ENCODE measurements at places on chromosomes 2 and 18.

DNA sequence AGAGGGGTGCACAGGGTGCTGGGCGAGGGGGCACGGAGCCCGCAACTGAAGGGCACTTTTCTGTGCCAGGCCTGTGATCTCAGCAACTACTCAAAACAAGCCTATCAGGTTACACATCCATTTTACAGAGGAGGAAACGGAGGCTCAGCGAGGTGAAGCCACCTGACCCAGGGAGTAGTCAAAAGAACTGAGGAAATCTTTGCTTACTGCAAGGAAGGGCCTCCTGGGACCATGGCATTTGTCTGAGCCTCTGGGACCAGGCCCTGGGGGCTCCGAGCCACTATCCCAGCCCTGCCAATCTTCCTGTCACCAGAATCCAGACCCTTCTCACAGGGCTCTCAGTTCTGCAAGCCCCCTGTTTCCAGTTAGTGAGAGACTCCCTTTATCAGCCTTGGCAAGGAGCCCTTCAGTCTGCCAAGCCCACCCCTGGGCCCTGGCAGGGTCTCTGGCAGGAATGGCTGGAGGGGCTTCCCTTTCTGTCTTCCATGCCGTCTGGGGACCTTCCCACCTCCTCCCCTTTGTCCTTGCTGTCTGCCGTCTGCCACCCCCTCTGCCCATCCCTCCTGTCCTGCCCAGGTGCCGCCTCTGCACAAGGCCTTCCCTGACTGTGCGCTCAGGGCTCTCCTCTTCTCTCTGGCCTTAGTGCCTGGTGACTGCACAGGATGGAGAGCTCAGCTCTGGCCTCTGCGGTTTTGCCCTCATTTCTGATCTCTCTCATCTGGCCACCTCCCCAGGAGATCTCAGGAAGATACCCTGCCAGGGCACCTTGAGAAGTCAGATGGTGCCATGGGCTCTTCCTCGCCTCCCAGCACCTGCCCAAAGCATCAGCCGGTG, 194.7 kb upstream of the GLI2 start:
- no peak for DNase-seq

DNA sequence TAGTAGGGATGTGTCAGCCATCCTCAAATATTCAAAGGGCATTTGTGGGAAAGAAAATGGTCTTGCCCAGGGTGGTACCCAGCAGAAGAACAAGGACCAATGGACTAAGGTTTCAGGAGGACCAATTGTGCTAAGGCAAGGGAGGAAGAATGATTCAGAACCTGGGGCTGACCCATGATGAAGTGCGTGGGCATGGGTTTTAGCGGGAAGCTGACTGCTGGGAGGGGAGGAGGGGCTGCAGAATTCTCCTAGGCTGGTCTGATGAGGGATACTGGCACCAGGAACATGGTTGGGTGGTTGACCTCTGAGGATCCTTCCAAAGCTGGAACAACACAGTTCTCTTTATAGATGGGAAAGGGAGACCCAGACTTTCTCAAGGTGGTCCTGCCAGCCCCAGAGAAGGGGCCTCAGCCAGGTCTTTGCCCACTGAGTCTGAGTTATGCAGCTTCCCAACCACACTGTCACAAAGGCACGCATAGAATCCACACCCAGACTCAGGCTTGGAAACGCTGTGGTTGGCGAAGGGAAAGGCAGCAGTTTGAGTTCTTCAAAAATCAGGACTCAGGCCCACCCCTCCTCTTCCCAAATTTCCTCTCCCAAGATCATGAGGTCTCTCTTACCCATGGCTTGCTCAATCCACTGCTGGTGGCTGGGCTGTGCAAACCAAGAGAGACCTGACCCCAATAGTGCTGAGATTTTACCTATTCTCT, 37.3 kb downstream of the MARCO start:
- no peak for DNase-seq

DNA sequence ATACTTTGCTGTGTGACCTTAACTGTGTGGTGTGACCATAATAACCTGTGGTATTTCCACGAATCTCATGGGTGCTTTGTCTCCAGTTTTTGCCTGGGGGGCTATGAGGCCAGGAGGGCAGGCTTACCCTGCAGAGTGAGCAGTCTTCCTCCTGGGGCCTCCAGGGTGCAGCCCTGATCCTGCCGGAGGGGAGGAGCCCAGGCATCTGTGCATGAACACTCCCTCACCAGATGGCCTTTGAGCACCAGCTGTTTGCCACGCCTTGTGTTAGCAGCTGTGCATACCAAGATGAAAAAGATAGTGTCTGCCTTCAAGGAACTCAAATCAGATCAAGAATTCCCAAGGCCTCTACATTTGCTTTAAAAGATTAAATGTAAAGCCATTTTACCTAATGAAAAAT, 75.0 kb upstream of the RBM44 start:
- no peak for DNase-seq

GRCh38 chr18:74994502-74995418, 214.2 kb downstream of the PTGR3 start:
- no peak for DNase-seq

DNA sequence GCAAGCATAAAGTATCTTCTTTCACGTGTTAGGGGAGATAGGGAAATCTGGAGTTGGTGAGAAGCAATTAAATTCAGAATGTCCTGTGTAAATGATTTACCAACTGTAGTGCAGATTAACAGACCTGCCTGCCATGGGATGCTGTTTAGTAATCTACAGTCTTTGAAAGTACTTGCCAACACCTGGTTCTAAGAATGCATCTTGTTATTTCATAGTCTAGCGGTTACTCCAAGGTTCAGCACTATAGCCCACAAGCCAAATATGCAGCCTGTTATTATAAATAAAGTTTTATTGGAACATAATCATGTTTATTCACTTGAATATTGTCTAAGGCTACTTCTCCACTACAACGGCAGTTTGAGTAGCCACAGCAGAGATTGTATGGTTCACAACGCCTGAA, 100.8 kb downstream of the OSBPL6 start:
- no peak for DNase-seq

DNA sequence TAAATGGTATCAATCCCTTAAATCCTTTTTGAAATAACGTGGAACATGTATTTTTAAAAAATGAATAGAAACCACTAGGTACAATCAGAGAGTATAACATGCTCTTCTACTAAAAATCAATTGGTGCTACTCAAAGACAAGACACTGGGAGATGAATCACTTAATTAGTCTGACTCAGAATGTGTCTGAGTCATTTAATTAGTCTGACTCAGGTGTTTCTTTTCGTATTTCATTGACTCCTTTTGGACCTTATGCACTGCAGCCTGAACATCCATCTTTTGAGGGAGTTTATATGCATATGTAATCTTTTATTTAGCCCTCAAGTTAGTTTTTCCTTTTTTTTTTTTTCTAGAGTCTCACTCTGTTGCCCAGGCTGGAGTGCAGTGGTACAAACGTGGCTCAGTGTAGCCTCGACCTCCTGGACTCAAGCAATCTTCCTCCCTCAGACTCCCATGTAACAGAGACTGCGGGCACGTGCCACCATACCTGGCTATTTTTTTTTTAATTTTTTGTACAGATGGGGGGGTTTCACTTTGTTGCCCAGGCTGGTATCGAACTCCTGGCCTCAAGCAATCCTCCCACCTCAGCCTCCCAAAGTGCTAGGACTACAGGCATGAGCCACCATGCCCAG, 26.5 kb downstream of the PPP4R3B start:
- DNase-seq, result no peak

GRCh38 chr2:10235909-10236550, 66.7 kb upstream of the HPCAL1 start:
- no peak for DNase-seq

GRCh38 chr2:48272199-48272598, 257.8 kb upstream of the STON1 start:
- DNase-seq, result no peak

DNA sequence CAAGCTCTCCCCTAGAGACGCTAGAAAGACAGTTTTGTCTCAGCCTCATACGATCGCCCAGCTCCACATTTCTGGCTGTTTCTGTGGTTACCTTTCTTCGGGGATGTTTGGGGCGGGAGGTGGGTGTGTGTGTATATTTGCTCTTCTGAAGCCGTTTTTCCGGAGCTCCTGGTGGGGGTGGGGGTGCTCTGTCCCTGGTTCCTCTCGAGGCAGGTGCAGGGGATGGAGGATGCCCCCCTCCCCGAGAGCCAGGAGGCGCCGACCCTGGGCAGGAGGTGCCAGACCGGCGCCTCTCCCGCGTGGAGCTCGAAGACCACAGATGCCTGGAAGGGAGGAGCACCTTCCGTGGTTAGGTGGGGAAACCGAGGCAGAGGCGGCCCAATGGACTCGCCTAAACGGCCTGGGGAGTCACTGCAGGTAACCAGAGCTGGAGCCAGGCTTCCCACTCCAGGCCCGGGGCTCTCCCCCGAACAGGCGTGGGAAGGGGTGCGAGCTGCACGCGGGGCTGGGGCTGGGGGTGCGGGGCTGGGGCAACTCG, 694 bp upstream of the HPCAL1 start:
- no peak for DNase-seq

GRCh38 chr2:85769983-85770362, 16.2 kb downstream of the ATOH8 start:
- no peak for DNase-seq

DNA sequence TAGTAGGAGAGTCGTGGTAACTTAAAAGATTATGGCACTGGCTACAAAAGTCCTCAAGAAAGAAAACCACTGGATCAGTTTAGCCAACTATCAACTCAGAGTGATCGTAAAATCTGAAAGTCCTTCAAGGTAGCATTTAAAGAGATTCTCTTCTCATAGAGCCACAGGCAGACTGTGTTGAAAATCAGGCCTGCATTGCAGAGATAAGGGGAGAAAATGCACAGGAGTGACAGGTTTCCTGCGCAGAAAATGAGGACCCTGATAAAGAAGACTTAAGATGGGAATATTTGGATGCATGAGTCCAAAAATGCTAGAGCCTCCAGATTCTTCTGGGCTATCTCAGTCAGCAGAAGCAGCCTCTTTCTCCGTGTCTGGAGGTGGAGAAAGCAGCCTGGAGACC, 360.9 kb downstream of the PLCL1 start:
- DNase-seq, result no peak

GRCh38 chr2:241721852-241722251, 12.6 kb upstream of the D2HGDH start:
- DNase-seq, result no peak

DNA sequence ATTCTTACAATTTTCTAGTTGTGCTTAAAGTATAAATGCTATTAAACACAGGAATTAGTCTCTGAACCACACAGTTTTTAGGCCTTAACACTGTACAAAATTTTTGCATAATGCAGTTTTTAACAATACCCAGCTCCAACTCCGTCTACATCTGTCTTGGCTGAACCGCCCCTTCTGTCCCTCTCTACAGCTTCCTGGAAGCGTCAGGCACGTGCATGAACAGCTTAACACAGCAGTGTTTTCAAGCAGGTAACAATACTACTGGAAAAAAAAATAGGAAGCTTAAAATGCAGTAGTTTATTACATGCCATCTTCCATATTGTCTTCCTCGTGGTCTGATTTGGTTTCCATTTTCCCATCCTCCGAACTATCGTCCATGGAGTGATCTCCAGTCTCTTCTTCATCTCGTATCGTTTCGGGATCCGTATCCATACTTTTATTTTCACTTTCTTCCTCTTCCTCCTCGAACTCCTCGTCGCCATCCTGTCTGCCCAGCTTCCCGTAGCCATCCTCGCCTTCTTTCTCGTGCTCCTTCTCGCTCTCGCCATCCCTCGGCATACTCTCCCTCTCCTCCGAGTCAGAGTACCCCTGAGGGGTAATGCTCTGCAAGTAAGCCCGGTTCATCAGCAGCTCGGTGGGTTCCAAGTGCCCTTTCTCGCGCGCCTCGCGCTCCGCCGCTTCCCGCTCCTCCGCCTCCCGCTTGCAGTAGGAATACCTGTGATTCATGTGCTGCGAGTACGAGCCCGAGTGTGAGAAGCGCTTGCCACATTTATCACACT, 130.6 kb downstream of the ZEB2 start:
- DNase-seq, result no peak

DNA sequence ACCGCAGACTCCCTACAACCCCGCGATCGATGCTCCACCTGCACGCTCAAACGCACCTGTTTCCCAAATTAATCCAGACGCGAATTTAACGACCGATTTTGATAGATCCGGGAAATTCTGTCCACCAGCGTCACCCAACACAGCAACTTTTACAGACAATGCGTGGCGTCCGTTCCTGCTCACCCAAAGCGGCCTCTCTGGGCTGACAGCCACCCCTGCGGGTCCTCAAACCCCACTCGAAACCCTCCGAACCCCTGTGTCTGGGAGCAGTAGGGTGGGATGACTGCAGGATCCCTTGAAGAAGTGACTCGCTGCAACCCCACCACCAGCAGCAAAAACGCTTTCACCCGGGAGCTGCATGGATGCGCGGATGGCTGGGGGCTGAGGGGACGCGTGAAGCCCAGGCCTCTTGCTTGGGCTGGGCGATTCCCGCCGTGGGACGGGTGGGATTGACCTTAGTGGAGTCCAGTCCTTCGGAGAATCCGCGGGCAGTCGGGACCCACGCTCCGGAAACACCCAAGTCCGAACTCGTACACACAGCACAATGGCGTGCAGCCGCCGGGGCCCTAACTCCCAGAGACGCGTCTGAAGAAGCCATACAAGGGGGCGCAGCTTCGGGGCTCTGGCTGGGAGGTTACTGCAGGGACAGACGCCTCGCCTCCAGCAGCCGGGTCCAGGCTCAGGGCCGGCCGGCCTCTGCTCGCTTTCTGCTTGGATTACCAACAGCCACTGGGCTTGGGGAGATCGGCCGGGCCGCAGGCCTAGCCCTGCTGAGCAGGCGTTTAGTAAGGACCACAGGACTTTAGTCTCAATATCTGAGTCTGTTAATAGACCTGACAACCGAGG, 31.1 kb upstream of the ATP6V1B1 start:
- DNase-seq, result no peak

- DNase-seq, result no peak
Measured at GRCh38 chr2:85394261-85394681, 15.9 kb downstream of the CAPG start.

GRCh38 chr2:3759761-3760160, 56.4 kb downstream of the DCDC2C start:
- no peak for DNase-seq

GRCh38 chr2:190723397-190724090, 74.7 kb downstream of the NAB1 start:
- no peak for DNase-seq

DNA sequence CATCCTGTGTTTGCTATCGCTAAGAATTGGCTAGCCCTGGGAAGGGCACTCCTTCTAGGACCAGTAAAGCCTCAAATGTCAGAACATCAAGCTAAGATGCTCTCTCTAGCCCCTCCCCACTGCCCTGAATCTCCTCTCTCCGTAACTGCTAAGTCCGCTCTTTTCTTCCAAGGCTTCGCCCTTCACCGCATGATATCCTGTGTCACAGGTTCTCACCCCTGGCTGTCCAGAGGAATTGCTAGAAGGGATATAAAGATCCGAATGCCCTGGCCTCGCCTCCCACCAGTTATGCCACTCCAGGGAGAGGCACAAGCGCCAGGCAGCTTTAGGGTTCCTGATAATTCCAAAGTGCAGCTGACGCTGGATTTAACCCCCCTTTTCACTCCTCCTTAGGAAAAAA, 17.1 kb upstream of the GPR45 start:
- DNase-seq, result no peak
